Stimulated activated CD8-positive, alpha-beta memory T cell treated with anti-CD3 and anti-CD28 coated beads, Interleukin-15, amount 100 ng/mL, for 48 hours (primary cell): ENCODE measurements at places on chromosomes 6 and 20.

DNA sequence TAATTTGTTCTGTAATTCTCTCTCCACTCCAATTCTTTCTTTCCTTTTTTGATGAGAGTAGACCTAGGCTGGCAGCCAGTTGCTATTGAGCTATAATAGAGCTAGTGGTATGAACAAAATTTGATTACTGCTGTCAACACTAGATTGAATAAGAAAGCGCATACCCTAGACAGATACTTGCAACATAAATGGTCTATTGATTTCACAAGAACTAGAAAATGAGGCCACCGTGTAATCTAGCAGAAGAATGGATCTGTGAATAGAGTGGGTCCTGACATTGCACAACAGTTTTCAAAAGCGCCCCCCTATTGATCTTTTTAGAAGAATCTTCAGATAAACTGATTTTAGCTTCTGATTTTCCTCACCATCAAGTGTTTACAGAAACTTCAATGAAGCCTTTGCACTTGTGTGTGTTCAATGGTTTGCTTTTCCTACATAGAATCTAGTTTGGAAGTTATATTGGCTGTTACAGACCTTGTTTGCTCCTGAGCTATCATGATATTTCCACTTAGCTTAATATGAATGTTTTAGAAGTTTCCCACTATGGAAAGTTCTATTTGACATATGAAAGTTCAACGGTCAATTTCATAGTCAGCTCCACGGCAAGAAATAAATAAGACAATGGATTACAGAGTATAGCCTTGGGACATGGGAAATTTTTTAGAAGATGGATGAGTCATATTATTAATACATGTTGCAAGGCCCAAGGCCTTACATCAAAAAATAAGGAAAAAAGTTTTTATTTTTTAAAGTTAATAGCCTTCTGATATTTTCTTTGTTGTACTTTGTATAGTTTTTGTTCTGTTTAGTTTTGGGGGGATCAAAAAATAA, 55.6 kb downstream of the UTRN start:
- DNase-seq, result no peak

GRCh38 chr20:58372806-58373205, 16.2 kb upstream of the VAPB start:
- DNase-seq, result no peak

- DNase-seq, result no peak
Observed at GRCh38 chr6:152587473-152587872, 49.7 kb downstream of the SYNE1 start.

- DNase-seq, result no peak
Observed at GRCh38 chr6:108904741-108905140, 56.5 kb downstream of the ARMC2 start.

- no peak for DNase-seq
Observed at GRCh38 chr6:132390451-132390850, 10.8 kb downstream of the MOXD1 start.

- DNase-seq, result no peak
Observed at GRCh38 chr6:155315516-155315871, 1.2 kb upstream of the TFB1M start.

- no peak for DNase-seq
Observed at GRCh38 chr6:31693535-31693934, 9.6 kb downstream of the ABHD16A start.

- DNase-seq, result no peak
Observed at GRCh38 chr20:884983-885952, 30.9 kb downstream of the ANGPT4 start.

- DNase-seq, result no peak
Observed at GRCh38 chr6:14597090-14597489, 479.5 kb downstream of the CD83 start.

GRCh38 chr20:31711179-31712111, 11.2 kb downstream of the BCL2L1 start:
- no peak for DNase-seq

GRCh38 chr6:111551521-111552231, 54.0 kb downstream of the TRAF3IP2 start:
- no peak for DNase-seq

DNA sequence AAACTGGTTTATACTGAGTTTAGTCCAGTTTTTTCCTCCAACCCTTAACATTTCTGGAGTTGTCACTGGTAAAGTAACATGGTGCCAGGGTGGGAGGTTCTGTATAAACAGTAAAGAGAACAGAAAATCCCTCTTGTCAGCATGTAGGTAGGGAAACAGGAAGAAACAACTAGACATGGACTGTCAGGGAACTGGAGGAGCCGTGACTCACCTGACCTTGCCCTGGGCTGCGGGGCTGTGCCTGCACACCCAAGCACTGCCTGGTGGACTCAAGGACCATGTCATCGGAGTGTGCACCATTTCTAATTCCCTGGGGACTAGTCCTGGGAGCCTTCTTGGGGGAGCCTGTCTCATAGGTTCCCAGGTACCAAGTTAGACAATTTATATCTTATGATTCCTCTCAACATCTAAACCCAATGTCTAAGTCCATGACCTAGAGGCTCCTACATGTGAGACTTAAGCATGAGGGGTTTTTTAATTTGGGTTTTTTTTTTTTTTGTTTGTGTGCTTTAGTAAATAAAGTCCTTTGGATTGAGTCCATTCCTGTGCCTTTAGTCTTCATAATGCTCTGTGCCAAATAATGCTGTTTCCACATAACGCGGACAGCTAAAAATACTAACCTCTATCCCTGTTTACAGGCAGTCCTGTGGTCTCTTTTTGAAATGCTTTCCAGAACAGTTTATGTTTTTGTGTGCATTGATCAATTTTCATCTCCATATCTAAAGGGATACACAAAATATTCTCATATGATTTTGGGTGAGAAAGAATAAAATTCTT, 136.9 kb upstream of the SUPT3H start:
- DNase-seq, result no peak

- DNase-seq, result no peak
Observed at GRCh38 chr6:84052883-84053241, 19.3 kb downstream of the MRAP2 start.

DNA sequence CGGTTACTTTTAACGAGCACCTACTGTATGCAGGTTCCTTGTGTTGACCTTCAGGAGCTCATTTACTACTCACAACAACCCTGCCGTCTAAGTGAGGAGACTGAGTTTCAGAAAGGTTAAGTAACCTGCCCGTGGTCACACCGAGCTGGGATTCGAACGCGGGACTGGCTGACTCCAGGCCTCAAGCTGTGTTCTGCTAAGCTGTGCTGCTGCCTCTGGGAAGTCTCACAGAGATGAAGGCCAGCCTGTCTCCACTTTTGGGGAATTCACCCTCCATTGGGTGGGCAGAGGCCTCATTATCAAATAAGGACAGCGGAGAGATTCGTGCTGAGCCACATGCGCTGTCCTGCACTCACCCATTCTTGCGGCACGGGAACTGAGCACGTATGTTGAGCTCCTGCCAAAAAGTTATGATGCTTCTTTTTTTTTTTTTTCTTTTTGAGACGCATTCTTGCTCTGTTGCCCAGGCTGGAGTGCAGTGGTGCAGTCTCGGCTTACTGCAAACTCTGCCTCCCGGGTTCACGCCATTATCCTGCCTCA, 25.9 kb upstream of the MYT1 start:
- DNase-seq, result no peak

DNA sequence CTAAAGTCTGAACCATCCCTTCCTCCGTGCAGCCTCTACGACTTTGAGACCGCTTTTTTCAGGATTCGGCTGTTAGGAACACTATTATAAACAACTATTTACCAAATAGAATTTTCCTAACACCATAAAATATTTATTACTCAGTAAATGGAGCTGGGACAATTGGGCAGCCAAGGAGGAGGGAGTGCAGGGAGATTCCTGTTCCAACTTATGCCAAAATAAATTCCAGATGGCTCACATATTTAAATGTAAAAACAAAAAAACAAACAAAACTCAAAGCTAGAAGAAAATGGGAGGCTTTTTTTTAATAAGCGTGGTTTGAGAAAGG, 48.1 kb downstream of the TCP11 start:
- DNase-seq, result no peak

GRCh38 chr6:152086223-152086873, 278.9 kb downstream of the ESR1 start:
- DNase-seq, result no peak
